Right ventricle myocardium superior (tissue), 1 donor: ENCODE measurements at places on chromosomes 16 and 17. TPM values are rescaled to one million over a fixed set of nuclear protein-coding genes. Genes with fewer than 3 reads are reported as not detected.

CDRT15 gene
- total RNA-seq, result not detected

SLC13A2 gene
- total RNA-seq, result not detected

PSKH1 gene
- total RNA-seq, result 16.6 TPM

DNA sequence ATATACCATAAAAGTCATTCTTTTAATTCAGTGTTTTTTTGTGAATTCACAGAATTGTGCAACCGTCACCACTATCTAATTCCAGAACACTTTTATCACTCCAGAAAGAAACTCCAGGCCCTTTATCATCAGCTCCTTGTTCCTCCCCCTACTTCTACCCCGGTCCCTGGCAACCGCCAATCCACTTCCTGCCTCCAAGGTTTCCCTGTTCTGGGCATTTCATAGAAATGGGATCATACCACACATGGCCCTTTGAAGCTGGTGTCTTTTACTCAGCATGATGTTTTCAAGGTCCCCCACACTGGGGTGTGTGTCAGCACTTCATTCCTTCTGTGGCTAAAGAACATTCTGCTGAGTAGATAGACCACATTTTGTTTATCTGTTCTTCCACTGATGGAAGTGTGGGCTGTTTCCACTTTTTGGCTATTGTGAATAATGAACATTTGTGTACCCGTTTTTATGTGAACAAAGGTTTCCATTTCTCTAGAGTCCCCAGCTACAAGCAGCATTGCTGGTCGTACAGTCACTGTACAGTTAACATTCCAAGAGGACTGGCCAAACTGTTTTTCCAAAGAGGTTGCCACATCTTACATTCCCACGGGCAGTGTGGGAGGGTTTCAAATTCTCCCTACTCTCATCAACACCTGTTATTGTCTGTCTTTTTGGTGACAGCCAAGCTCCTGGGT is 75.8 kb upstream of the ZNF469 start:
- peak; percentile 20 for DNase-seq

- peak; percentile 88 for DNase-seq
These were observed 25.8 kb downstream of the ABR start for GRCh38 chr17:1153795-1154546.

DNA sequence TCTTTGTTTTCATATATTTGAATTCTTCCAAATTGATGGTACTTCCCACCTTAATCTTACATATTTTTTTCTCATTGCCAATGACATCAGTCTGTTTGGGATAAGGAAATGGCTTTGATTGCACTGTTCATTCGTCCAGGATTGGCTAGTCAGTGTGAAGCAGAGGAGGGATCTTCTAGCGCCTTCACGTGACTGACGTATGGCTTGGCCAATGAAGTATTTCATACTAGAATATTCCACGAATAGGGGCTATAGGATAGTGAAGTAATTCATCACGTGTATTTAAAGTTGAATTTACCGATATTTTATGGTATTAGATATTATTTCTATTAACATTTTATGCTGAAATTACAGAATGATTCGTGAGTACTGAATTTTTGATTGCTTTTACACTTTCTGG is 178.7 kb upstream of the ZFHX3 start:
- DNase-seq, result no peak

- DNase-seq, result no peak
These were observed 19.6 kb downstream of the AKAP10 start for GRCh38 chr17:19958023-19958422.

- DNase-seq, result no peak
These were observed 8.4 kb upstream of the TNS4 start for GRCh38 chr17:40509626-40510327.

DNA sequence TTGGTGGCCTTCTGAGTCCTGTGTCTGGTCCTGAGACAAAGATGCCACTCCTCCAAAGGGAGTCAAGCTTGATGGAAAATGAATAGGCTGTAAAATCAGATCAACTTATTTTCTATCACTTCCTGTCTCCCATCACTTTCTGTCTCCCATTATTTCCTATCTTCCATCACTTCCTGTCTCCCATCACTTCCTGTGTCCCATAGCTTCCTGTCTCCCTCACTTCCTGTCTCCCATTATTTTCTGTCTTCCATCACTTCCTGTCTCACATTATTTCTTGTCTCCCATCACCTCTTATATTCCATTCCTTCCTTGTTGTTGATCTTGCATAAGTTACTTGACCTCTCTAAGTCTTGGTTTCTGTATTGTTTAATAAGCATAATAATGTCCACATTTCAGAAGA is 418.5 kb upstream of the EEF2KMT start:
- no peak for DNase-seq

DNA sequence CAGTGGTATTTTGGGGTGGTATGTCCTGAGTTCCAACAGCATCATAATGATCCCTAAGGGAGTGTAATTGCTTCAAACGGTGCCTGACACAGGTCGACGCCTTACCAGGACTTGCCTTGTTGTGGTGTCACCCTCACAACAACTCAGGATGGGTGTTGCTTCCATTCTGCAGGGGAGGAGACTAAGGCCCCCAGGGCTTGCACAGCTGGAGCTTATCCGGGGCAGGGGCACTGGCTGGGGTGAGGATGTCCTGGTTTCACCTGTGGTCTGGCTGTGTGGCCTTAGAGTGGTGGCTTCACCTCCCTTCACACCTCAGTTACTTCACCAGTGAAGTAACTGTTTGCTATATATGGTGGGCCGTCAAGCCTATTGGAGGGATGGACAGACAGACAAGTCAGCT is 23.3 kb downstream of the LLGL2 start:
- DNase-seq, result no peak
